CD4-positive, CD25-positive, alpha-beta regulatory T cell (primary cell): ENCODE measurements at places on chromosomes 6 and 20.
A peak's percentile ranks its signal among the peaks of the same experiment; 100 is the strongest.

DNA sequence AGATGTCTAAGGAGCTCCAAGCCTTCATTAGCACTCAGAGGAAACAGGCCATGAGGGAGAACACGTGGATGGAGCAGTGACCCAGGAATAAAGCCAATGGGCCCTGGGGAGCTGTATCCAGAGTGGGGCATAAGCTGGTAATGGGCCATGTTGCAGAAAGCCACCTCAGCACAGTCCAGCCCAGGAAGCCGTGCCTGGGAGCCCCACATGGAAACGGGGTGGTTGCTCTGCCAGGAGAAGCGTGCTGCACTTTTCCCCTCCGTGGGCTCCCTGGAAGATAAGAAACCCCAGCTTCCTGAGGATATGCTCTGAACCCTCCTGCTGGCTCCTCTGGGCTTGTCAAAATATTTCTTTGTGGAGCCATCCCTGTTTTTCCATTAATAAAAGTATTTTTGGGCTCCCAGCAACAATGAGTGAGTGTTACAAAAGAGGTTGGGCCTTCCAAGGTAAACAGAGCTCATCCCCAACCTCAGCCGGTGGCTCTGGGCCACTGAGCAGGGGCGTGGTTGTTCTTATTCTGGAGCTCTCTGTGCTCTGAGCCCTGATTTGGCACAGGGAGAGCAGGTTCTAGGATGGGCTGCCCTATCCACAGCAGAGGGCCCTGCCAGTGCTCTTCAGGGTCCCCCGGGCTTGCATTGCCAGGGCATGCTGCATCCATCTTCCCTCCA is 31.2 kb upstream of the NFATC2 start:
- DNase-seq, result no peak

GRCh38 chr6:163731215-163732013 is 316.9 kb downstream of the QKI start:
- no peak for DNase-seq

- DNase-seq, result no peak
Measured at GRCh38 chr6:23180504-23181293, 611.3 kb downstream of the HDGFL1 start.

GRCh38 chr6:351011-351866 is 40.3 kb upstream of the IRF4 start:
- no peak for DNase-seq

- DNase-seq, result no peak
Measured at GRCh38 chr6:169999367-169999766, 247.9 kb downstream of the ERMARD start.

DNA sequence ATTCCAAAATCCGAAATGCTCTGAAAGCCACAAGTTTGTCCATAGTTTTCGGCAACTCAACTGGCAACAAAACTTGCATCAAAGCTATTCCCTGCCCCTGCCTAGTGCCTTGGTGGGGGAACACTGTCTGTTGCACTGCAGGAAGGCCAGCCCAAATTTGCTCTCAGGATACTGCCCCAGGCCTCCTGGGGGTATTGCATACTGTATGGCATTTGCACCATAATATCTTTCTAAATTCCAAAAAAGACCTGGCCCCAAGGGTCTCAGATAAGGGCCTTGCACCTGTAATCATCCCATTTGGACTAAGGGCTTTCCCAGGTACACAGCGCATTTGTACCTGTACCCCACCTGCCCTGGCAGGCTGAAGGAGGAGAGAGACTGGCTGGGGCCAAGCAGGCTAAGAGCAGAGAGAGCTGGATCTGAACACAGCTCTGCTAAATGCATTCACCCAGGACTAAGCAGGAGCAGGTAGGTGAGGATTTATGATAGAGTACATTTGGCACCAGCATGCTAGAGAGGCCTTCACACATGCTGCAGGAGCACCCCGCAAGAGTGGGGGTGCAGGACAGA is 4.0 kb upstream of the GRM4 start:
- no peak for DNase-seq

- peak; percentile 38 for DNase-seq
Measured at GRCh38 chr20:60262967-60263603, 304.9 kb downstream of the CDH26 start.

GRCh38 chr6:208364-208763 is 83.9 kb upstream of the DUSP22 start:
- DNase-seq, result no peak

DNA sequence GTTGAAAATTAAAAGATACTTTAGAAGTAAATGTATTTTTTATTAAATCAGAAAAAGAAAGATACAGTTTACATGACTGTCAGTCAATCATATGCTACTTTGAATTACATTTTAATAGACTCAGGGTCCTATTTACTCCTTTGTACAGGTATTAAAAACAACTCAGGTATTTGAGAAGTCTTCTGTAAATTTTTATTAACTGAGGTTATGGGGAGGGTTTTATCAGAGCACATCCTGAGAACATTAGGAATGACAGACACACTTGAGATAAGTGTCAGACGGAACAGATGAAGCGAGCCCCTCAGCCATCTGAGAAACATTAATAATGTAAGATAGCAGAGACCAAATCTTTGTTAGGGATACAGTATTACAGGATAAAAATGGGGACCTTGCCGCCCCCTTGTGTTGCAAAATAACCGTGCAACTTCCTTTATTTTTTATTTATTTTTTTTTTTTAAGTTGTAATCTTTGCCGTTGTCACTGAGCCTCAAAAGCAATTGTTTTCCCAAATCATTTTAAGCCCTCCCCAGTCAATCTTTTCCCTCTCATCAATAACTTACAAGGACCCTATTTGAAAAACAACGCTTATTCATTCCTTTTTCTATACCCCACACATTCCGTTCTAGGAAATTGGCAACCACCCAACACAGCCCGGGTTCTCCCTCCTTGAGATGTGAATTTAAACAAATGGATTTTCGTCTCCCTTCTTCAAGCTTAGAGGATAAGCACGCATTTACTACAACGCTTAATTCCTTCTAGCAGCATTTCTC is 126.7 kb downstream of the BCAS1 start:
- DNase-seq, result peak; percentile 34

DNA sequence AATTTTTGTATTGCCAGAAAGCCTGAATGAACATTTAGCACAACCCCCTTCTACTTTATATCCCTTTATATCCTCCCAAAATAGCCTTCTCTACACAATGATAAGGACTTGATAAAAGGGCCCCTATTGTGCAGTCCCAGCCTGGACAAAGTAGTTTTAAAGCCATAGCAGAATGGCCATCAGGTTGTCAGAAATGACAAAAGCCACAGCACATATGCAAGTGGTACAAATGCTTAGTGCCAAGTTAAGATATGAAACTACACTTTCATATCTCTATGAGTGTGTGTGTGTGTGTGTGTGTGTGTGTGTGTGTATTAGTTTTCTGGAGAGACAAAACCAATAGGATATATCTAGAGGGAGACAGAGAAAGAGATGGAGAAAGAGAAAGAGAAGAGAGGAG is 132.6 kb downstream of the SGK1 start:
- DNase-seq, result no peak

DNA sequence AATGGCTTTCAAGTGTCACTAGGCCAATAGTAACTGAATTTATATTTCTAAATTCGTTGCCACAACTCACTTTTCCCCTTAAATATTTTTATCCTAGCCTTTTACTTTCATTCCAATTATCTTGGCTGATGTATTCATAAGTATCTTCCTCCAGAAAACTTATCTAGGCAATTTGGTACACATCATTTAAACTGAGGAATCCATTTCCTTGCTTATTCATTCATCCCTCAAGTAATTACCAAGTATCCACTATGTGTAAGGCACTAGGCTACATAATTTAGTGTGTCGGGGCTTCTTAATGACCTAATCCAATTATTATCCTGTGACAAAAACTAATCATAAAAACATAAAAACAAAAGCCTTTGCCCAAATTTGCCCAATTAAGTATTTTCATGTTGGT is 258.3 kb upstream of the TCF21 start:
- DNase-seq, result no peak

GRCh38 chr6:3803627-3804468 is 45.3 kb upstream of the FAM50B start:
- no peak for DNase-seq

DNA sequence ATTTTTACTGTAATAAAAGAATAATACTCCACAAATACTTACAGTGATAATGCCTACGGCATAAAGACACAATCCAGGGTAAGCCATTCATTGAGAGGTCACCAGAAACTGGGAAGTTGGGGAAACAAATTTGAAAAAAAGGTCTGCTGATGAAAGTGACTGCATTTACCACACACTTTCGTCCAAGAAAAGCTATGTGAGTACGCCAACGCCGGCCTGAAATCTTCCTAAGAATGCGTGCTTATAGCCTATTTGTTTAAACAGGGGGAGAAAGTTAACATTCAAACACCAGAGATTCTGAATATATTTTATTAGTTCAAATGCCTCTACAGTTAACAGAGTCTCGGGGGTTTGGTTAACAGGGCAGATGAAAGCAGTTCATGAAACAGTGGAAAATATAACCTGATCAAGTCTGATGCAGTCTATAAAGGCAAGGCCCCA is 657 bp upstream of the LTV1 start:
- no peak for DNase-seq

DNA sequence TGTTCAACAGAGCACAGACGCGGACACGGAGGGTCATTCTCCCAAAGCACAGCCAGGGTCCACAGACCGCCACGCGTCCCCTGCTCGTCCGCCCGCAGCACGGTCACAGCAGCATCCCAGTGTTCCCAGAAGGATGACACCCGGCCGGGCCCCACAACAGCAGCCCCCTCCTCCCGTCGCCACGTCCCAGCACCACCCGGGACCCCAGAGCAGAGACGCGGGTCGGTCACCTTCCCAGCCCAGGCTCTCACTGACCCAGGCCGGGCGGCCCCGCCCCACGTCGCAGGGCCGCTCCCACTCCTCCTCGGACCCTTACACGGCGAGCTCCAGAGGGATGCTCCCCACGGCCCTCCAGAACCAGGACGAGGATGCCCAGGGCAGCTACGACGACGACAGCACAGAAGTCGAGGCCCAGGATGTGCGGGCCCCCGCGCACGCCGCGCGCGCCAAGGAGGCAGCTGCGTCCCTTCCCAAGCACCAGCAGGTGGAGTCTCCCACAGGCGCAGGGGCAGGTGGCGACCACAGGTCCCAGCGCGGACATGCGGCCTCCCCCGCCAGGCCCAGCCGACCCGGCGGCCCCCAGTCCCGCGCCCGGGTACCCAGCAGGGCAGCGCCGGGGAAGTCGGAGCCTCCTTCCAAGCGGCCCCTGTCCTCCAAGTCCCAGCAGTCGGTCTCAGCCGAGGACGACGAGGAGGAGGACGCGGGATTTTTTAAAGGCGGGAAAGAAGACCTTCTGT is 64.3 kb downstream of the FNDC1 start:
- DNase-seq, result no peak

DNA sequence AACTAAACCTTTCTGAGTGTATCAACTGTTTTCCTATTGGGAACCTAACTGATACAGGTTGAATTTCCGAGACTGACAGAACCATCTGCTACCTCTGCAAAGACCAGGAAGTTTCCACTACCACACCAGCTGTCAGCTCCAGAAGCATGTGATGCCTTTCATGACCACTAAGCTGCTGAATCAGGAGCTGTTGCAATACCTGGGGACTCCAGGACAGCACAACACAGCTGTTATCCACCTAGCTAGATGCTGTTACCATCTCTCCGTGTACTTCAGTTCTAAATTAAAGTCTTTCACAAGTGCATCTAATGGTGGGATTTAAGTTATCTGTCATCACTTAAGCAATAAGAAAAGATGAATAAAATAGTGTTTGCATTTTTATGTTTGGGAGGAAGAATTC is 158.2 kb upstream of the IMPG1 start:
- no peak for DNase-seq

DNA sequence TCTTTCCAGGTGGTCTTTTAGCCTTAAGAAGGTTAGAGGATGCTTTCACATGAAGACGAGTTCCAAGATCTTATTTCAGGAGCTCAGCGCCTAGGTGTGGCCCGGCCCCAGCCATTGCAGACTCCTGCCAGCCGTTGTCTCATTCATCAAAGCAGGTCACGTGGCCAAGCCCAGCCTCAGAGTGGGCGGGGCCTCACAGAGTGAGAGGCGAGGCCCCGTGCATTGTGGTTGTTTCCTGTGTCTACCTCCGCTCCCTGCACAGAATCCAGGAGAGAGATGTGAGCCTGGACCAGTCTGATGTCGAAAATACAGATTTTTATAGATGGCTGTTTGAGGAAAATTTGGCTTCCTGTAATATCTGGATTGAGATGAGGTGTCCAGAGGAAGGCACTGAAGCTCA is 49.2 kb upstream of the CST5 start:
- peak; percentile 41 for DNase-seq

GRCh38 chr6:169250660-169251059 is 3.0 kb downstream of the THBS2 start:
- no peak for DNase-seq

- DNase-seq, result no peak
Measured at GRCh38 chr6:49142421-49143151, 320.5 kb downstream of the MMUT start.

DNA sequence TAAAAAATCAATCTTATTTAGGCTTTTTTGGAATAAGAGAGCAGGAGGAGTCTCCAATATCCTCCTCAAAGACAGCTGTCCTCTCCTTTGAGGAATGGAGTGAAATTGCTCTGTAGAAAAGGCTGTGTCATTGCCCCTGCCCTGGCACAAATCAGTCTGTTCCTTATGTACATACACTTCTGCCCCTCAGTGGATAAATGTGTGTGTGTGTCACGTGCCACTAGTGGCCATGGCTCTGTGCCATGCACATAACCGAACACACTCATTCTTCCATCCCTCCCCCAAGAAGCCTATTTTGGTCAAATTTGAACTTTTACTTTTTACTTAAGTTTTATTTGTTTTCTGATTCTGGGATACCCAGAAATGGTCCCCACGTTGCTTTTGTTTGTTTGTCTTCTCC is 49.2 kb downstream of the ANKS1A start:
- DNase-seq, result no peak

DNA sequence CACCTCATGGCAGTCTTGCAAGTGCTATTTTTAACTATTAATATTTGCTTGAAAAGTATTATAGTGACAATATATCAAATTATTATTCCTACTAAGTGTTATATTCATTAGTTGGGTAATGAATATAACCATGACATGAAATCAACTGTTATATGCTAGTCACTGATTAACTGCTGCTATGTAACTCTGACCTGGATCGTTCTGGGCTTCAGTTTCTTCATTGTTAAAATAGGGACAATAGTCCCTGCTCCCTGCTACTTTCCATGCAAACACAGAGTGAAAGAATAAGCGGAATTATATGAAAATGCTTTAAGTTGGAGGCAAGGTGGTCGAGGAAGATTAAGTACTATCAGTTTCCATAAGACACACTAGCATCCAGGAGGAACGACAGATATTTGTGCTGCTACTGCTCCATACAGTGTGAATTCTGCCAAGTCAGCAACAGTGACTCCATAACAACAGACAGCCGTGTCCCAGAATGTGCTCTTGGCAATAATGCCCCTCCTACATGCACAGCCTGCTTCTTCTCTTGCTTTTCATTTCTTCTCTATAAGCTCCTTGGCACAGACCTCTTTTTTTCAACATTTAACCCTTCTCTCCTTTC is 107.2 kb downstream of the CHD6 start:
- DNase-seq, result no peak
